ENCODE measurements at places on chromosomes 5 and 9. TPM values are rescaled to one million over a fixed set of nuclear protein-coding genes. Genes with fewer than 3 reads are reported as not detected.

Gene WDR38
- not detected for total RNA-seq

Gene KCTD16
- 3.4 TPM for total RNA-seq

Gene NOTCH1
- 11.8 TPM for total RNA-seq

Gene NOL8
- total RNA-seq = 14.7 TPM

Gene LRRC19
- not detected for total RNA-seq

Gene DEPDC1B
- total RNA-seq = 0.70 TPM

Gene CCL21
- total RNA-seq = not detected

Gene DOCK2
- 0.75 TPM for total RNA-seq

Measured in smooth muscle cell of the coronary artery (primary cell).